NCI-H1105 treated with DMSO at 0.1 percent for 48 hours (cell line): ENCODE measurements at places on chromosomes 11 and 22.

DNA sequence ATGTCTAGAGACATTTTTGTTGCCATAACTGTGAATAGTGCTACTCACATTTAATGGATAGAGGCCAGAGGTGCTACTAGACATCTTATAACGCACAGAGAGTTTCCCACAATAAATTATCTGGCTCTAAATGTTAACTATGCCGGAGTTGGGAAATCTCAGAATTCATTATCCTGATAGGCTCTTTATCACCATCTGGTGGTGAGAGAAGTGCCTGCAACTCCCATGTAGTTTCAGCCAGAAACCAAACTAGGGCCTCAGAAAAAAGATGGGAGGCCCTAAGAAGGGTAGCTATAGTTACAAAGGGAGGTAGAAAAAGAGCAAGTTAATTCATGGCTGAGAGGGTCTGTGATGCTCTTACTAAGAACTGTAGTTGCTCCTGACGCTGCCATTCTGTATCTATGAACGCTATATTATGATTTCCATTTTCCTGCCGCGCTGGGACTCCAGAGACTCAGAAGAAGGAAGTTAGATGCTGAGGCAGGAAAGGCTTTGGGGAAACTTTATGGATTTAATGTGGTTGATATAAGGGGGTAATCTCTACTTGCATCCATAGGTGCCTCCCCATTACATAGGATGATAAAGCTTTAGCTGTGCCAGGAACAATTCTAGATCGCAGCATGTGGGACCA is 22.9 kb upstream of the MRPL17 start:
- DNase-seq, result peak; percentile 46

- no peak for DNase-seq
Measured at GRCh38 chr11:126165757-126166156, 45.7 kb downstream of the RPUSD4 start.

- DNase-seq, result no peak
Measured at GRCh38 chr22:44353041-44353440, 40.3 kb upstream of the SHISAL1 start.

GRCh38 chr11:1873048-1873812 is 18.5 kb downstream of the PRR33 start:
- DNase-seq, result no peak

DNA sequence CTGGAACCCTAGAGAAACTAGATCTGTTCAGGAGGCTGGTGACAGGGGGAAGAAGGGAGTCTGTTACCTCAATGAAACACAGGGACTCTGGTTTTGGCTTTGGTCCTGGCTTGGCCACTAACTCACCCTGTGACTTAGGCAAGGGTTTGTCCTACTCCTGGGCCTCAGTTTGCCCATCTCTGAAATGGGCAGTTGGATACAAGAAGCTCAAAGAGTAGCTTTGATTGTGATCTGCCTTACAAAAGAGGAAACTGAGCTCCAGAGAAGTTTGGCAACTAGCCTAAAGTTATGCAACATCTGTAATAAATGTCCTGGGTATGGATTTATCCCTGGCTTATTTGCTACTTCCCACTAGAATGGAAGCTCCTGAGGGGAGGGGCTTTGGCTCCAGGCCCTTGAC is 24.0 kb upstream of the LMO1 start:
- no peak for DNase-seq

DNA sequence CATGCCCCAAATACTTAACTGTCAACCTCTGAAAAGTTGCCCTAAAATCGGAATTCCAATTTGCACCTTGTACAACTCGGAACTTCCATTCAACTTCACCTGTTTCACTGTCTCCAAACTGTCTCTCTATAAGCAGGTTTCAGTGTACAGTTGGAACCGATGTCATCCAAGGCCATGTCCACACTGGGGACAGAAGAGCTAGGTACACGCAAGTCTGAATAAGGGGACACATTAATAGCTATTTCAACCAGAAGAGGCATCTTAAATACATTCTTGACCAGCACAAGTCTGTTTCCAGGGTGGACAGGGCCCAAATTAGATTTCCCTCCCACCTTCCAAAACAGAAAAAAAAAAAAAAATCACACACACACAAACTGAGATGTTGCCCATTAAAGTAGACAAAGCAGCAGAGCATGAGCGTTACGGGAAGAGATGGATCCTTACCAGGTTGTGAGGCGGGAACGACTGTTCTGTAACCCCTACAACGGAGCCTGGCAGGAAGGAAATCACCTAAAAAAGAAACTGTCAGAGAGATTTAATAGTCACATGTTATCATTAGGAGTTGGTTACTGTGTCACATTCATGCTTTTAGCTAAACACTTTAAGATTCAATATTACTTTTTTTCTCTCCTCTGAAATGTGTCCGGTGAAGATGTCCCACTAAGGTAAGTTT is 1.7 kb downstream of the CREBZF start:
- DNase-seq, result no peak

DNA sequence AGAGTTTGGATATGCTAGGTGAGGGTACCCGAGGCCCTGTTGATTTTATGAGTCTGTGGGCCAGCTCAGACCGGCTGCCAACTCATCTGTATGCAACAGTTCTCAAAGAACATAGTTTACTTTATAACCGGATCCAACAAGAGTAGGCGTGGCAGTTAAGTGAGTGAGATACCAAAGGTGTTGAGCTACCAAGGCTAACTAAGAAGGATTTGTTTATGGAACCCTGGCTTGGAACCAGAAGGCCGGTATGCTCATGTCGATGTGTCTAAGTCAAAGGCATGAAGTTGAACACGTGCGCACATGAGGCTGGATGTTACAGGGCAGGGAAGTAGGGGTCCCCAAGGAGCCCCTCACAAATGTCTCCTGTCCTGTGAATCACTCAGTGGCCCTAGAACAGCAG is at the start of gene KCNJ1:
Gene KCNJ1 (minus strand): TSS at position 20 of the 400 bp plus-strand sequence. CDS start 27,053 bp downstream, outside the sequence.
- no peak for DNase-seq

DNA sequence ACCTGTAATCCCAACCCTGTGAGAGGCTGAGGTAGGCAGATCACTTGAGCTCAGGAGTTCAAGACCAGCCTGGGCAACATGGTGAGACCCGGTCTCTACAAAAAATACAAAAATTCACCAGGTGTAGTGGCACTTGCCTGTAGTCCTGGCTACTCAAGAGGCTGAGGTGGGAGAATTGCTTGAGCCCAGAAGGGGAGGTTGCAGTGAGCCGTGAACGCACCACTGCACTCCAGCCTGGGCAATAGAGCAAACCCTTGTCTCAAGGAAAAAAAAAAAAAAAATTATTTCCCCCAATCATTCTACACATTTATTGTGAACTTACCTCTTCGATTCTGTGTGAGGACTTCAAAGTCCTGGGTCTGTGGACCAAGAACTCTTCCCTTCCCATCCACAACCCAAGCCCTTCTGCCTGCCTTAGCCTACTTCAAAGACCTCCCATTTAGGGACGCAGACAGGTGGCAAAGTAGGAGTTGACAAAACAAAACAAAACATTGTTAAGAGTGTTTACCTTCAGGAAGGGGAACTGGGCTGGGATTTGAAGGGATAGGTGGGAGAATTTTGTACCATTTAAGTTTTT is 3.8 kb upstream of the WEE1 start:
- DNase-seq, result no peak

GRCh38 chr11:60951606-60951903 is 421 bp downstream of the SLC15A3 start:
- no peak for DNase-seq

GRCh38 chr11:104467404-104467803 is 303.5 kb upstream of the PDGFD start:
- no peak for DNase-seq

DNA sequence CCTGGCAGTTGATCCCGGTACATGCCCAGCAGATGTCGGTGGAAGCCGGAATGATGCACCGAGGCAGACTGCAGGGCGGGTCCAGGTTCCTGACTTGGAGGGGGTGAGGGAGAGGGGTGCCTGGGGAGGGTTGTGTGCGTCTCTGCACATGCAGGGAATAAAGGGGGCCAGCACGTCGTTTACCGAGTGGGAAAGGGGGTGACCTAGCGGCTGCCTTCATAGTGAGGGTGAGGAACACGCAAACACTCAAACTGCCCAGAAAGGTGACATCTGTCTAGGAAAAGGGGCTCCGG is 801.7 kb downstream of the TBC1D22A start:
- no peak for DNase-seq

GRCh38 chr11:65541093-65541982 is 16.5 kb downstream of the SCYL1 start:
- DNase-seq, result no peak

- peak; percentile 50 for DNase-seq
Measured at GRCh38 chr11:127238321-127238720, 237.8 kb upstream of the KIRREL3 start.

GRCh38 chr11:70761094-70761907 is 363.0 kb downstream of the CTTN start:
- DNase-seq, result no peak

- DNase-seq, result no peak
Measured at GRCh38 chr11:44174842-44175241, 79.4 kb downstream of the EXT2 start.

DNA sequence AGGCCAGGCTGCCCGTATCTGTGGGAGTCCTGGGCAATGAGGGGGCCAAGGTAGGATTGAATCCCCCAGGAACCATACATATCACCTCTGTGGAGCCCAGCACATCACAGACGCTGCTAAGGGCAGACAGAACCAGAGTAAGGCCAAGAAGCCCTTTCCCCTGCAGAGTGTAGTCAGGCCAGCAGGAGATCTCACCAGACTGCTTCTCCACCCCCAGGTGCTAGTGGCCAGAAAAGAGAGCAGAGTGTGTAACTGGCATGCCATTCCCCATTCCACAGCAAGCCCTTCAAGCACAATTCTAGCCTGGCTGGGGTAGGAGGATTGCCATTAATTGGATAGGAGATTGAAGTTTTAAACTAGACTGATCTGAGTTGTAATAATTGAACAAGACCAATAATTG is 28.0 kb upstream of the FCHSD2 start:
- DNase-seq, result no peak

GRCh38 chr11:82864268-82864667 is 36.0 kb downstream of the PRCP start:
- DNase-seq, result peak; percentile 61

DNA sequence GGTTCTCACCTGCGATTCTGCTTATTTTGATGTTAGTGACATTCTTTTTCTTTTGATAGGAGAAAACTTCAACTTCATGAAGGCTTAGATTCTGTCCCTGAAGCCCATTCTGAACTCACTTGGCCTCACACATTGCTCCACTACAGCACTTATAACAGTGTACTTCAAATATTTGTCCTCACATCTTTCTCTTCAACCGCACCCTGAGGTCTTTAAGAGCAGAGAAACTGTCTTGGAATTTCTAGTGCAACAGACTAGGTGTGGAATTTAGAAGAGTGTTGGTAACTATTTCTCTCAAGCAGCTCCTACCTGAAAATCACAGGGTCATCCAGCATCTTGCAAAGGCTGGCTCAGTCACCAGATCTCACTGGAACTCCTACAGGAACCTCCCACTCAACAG is 7.8 kb downstream of the MRGPRX3 start:
- DNase-seq, result no peak

- DNase-seq, result no peak
Measured at GRCh38 chr22:41915035-41915785, at the start of gene SHISA8. SHISA8 (minus strand) TSS chr22:41915074; CDS start chr22:41914667, 407 bp downstream.

DNA sequence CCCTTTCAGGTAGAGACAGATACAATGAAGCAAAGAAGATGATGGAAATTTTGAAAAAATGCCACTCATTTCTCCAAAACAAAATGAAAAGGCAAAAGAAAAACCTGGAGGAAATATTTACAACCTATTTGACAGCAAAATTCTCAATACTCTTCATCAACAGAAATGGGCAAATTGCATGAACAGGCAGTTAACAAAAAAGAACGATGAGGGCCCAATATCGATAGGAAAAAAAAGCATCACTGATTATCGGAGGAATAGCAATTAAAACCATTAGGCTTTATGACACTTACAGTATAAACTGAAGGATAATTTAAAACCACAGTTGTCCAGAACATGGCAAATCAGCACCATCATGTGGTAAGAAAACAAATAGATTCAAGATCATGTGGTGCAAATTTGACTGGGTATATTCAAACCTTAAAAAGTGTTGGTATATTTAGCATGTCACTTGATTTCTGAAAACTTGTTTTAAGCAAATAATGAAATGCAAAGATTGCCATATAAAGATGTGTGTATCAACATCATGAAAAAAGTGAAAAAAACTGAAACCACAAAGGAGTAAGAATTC is 222.9 kb downstream of the BRD1 start:
- no peak for DNase-seq

DNA sequence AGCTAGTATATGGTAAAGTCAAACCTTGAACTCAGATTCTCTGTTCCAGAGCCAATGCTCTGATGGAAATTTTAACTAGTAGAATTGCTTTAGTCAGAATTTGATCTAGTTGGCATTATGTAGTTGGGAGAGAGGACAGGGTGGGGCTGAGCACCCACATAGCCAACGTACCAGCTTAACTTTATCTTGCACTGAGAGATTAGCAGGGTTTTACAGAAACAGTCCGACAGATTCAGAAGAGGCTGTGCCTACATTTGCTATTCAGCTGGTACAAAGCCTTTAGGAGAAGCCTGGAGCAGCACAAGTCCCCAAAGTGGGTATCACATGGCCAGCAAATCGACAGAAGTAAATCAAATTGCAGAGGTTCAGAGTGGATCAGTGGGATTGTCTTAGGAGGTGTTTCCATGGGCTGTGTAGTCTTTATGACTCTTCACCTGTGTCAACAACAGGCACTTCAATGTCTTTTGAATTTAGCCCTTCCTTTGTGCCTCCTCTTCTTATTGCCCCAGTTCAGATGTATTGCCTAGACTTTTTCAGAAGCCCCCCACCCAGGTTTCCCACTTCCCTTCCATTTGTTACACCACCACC is 7.3 kb upstream of the CSRP3 start:
- no peak for DNase-seq

DNA sequence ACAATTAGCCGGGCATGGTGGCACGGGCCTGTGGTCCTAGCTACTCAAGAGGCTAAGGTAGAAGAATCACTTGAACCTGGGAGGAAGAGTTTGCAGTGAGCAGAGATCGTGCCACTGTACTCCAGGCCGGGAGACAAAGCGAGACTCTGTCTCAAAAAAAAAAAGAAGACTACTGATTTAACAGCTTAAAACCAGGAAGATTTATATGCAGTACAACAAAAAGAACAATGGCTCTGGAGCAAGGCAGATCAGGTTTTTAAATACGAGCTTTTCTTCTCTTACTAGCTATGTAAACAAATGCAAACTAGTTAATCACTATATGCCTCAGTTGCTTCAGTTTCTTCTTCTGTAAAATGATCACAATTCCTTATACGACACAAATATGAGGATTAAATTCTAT is 6.9 kb downstream of the FAM168A start:
- no peak for DNase-seq

DNA sequence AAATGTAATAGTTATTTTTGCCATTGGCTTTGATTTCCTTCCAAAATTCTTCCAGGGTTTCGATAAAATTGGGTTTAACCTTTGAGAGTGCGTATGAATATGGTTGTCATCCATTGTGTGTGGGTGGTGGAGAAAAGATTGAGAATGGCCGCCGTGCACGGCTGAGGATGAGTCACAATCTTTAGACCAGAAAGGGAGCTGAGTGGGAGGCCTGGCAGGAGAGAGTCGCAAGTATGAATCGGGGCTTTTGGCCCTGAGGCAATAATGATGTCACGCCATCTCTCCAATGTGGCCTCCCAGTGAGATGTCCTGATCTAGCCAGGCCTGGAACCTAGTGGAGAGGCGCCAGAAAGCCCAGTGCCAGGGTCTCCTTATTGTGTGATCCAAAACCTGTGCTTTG is 33.1 kb upstream of the SMPD1 start:
- DNase-seq, result no peak

GRCh38 chr22:42920101-42920820 is 63.2 kb upstream of the ARFGAP3 start:
- DNase-seq, result no peak

- DNase-seq, result no peak
Measured at GRCh38 chr11:120712881-120713280, 201.3 kb downstream of the GRIK4 start.
